Urothelium cell line (cell line): ENCODE measurements at places on chromosomes 4 and X.

- DNase-seq: no peak
Measured at GRCh38 chr4:126869967-126870366, 762.8 kb upstream of the INTU start.

DNA sequence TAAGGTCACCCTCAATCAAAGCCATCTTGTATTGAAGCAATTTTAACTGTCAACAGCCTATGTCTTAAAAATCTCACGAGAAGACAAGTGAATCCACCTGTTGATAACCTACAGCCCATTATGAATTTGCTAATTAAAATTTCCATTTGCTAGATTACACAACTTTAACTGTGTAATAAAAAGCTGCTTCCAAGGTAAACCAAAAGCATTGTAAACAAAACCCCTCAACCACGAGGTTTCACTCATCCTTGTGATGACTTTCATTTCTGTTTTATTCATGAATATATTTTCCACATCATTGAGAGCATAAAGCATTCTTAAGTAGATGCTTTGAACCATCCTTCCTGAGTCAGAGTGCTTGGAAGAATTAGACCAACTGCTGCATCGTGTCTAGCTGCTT is 217.5 kb upstream of the GYPA start:
- no peak for DNase-seq

DNA sequence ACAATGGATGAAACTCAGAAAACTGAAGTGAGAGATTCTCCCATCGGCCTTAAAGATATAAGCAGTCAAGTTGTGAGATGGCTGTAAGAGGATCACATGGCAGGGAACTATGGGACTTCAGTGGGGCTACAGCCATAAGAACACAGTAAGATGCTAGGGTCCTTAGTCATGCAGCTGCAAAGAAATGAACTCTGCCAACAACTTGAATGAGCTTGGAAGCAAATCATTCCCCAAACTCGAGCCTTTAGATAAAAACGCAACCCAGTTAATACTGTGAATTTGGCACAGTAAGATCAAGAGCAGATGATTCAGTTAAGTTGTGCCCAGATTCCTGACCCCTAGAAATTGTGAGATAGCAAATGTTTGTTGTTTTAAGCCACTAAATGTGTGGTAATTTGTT is 117.3 kb downstream of the FAM13A start:
- no peak for DNase-seq

DNA sequence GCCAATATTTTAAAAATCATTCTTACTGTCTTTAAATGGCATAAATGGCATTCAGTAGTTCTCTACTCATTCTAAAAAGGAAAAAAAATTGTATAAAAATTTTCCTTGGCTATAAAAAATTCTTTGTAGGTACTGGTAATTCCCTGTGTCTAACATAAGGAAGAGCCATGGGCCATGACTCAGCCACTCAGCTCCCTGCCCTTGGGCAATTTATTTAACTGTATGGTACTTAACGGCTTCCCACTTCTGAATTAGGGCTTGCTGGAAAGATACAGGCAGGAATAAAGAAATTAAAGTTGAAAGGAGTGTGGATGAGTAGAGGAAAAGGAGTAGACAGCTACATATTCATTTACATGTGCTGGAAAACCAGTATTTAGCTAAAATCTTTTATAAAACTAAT is 30.6 kb downstream of the ABHD18 start:
- no peak for DNase-seq
